ENCODE measurements at places on chromosomes 7 and 10. TPM values are rescaled to one million over a fixed set of nuclear protein-coding genes. Genes with fewer than 3 reads are reported as not detected.
A peak's percentile ranks its signal among the peaks of the same experiment; 100 is the strongest.

- peak; percentile 28 for DNase-seq
These were observed 249.6 kb downstream of the ELFN1 start for GRCh38 chr7:1919539-1920265.

DNA sequence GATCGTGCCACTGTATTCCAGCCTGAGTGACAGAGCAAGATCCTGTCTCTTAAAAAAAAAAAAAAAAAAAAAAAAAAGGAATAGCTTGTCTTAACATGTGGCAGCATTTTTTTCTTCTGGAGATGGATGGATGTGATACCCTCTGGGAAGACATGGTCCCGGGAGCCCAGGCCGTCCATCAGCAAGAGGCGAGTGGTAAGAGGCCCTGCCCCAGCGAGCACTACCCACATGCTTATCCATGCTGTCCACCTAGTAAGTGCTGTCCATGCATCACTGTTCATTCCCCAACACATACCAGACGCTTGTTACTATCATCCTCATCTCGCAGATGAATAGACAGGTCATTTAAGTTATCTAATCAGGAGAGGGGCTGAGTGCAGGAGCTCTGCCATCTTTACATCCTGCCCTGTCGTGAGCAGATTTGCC is 12.9 kb downstream of the ATP6V1F start:
- DNase-seq: no peak

Gene GIMAP6
- total RNA-seq: not detected

Gene TRIM50
- not detected for total RNA-seq

DNA sequence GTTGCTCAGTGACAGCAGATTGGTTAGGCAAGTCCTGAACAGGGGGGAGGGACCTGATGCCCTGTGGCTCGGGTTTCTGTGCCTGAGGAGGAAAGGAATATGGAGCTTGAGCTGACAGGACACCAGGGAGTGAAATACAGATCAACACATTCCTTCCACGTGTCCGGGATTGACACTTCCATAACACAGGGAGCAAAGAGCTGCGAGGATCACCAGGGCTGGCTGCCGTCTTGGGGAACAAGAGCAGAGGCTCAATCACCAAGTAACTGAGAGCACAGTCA is 36.7 kb upstream of the EFCAB10 start:
- DNase-seq: no peak

- no peak for DNase-seq
These were observed 212.0 kb upstream of the TBX20 start for GRCh38 chr7:35465791-35466336.

- peak; percentile 40 for DNase-seq
These were observed 37.0 kb downstream of the TBC1D12 start for GRCh38 chr10:94439275-94439861.

- DNase-seq: peak; percentile 11
These were observed 94.2 kb upstream of the NRP1 start for GRCh38 chr10:33428682-33429081.

Gene AVL9
- 13.3 TPM for total RNA-seq

DNA sequence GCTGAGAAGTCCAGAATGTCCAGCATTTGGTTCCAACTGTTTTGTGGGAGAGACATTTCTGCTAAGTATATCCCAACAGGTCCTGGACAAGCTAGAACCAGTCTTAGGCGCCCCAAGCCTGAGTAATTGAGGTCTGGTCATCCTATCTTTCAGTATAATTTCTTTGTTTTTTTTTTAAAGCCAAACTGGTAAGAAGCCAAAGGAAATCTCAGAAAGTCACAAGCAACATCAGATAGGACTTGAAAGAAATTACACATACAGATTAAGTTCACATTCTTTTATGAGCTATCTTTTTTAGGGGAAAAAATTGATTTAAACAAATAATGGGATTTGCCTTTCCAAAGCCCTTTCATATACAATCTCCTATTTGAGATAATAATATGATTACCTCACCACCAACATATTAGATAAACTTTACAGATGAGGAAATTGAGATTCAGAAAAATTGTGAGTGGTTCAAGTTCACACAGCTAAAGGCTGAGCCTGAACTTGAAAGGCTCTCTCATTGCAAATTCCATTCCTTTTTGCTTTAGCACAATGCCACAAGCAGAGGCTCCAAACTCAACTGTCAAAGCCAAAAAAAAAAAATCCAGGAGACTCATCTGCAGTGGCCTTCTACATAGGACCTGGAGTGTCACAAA is 15.0 kb downstream of the PDLIM1 start:
- peak; percentile 44 for DNase-seq

DNA sequence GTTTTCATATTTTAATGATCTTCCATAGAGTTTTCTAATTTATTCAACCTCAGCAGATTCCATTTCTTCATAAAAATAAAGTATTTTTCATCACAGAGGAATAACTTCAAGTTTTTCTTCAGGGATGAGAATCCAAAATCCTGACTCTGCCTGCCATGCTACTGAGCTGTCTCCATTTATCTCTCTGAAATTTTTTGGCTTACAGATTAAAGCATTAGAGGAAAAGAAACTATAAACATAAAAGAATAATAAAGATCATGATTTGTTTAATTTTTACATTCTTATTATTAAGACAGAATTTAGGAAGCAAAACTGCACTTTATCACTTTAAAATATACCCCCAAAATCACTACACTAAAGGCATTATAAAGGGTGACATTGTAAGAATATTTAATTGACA is 301.8 kb upstream of the NFE2L3 start:
- DNase-seq: no peak

DNA sequence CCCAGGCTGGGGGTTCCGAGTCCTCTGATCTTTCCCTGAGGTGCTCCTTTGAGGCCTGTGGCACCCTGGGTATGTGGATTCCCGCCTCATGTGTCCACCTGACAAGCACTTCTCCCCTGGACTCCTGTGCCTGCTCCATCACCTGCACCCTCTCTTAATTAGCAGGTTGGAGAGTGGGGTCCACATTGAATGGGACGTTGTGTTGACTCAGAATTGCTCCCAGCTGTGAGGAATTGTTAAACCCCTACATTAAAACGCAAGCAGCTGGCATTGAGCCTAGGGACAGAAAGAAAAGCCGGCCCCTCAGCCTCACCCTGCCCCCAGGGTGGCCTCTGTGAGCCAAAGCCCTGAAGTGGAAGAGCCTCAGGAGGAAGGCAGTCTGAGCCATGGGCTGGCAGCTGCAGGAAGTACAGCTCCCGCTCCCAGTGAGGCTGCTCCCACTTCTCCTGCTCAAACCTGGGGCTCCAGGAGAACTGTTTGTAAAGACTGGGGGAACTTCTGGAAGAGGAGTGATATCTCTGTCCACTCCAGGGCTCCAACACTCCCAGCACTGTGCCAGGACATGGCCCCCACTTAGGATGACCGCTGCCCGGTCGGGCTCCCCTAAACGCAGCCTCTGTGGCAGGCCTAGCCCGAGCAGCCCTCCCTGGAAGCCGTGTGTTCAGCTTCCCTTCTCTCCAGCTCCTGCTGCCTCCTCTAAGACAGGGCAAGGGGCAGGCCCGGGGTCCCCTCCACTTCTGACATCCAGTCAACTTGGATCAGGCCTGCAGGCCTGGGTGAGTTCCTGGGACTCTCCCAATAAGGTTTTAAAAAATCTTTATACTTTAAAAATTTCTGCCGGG is 1.8 kb upstream of the OPN4 start:
- DNase-seq: no peak

Gene TLL2
- total RNA-seq: 0.43 TPM

Gene ATOH7
- total RNA-seq: not detected

Gene NEUROG3
- not detected for total RNA-seq
